Stimulated activated CD8-positive, alpha-beta memory T cell treated with anti-CD3 and anti-CD28 coated beads, Interleukin-2, amount 100 ng/mL, for 1 hour (primary cell): ENCODE measurements at places on chromosomes 4 and X.

DNA sequence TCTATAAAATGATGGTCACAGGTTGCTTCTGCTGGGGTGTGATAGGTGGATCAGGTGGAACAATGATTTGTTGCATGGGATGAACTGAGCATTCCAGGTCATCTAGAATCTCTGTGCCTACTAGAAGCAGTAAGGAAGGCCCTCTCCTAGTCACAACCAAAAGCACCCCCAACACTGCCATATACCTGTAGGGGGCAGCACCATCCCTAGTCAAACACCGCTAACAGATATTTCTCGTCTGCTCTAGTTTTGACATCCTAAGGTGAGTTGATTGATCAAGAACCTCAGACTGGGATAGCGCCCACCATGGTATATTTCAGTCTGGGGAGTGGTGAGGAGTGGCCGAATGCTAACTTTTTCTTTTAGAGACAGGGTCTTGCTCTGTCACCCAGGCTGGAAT, 160.2 kb downstream of the NHS start:
- DNase-seq, result no peak

- DNase-seq, result no peak
These were observed 421.9 kb upstream of the TENM3 start for GRCh38 chr4:181821039-181822004.

DNA sequence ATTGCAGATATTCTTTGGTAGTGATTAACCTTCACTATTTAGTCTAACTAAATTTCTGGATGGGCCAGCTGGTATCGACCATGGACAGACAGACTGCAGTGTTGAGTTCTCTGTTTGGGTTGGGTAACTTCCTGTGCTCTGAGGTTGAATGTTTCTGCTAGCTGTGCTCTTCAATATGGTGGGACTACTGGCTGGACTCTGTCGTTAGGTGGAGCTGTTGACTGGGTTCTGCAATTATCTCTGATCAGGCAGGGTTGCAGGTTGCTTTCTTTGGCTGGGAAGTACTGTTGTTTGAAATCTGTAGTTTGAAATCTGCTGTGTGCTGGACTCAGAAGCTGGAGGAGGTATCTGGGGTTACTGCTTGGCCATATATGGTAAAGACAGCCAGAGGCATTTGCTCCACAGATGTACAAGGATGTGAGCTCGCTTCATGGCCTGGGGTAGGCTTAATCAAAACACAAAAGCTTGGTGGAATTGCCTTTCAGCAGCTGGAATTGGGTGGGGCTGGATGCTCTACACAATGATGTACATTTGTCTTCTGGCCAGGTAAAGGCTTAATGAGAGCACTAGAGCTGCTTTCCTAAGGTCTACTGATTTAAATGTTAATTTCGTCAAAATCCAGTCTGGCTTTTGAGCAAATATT, 1472.0 kb downstream of the FAM133A start:
- DNase-seq, result no peak

DNA sequence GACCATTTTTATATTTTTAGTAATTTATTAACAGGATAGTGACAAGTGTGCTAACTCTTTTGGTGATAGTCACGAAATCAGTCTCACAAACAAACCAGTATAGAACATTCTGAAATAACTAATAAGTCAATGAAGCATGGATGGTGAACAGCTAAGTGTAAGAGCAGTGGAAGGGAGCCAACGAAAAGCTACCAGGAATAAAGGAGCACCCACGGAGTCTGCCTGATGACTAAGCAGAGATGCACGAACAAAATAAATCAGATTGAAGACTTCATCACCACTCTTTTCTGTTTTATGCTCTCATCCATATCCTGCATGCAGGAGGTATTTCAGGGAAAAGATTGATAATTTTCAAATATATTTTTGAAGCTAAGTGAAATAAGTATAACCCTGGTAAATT, 891.1 kb upstream of the HS3ST1 start:
- no peak for DNase-seq

- no peak for DNase-seq
These were observed 30.3 kb downstream of the RGS12 start for GRCh38 chr4:3323071-3323481.

- DNase-seq, result no peak
These were observed 300.9 kb upstream of the CPEB2 start for GRCh38 chr4:14701389-14701788.

DNA sequence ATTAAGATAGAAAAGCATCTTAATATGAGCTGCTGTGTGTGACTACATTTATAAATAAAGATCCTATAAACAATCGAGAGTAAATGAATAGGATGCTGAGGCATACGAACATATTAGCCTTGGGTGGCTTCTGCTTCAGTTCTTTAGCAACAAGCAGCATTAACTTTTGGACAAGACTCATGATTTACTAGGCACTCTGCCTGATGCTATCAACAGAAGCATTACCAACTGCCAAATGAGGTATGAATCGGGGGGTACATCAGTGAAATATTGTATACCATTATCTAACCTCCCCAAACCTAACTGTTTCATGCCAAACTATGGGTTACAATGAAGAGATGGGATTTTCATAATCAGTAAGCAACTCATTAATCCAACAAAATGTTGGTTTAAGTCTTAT, 113.1 kb downstream of the RAB28 start:
- no peak for DNase-seq

- DNase-seq, result no peak
These were observed 3.3 kb downstream of the NUDT9 start for GRCh38 chr4:87425711-87426110.

- DNase-seq, result no peak
These were observed 203.1 kb downstream of the BCOR start for GRCh38 chrX:39894683-39895082.

DNA sequence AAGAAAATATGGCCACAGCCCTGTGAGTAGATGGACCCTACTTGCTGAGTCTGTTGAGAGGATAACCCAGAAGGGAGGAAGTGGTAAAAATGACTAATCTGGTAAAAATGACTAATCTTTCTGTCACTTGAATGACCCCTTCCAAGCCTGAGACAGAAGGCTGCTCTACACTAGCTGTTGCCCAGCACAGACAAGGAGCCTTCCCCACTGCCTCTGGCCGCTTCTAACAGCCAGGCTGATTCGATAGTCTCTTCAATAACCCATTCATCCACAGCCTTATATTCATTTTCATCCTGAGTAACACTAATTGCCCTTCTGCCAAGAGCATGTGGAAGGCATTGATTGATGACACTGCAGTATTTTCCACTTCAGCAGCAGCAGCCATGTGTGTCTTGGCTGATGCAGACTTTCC, 18.4 kb downstream of the MAGEB17 start:
- DNase-seq, result no peak

DNA sequence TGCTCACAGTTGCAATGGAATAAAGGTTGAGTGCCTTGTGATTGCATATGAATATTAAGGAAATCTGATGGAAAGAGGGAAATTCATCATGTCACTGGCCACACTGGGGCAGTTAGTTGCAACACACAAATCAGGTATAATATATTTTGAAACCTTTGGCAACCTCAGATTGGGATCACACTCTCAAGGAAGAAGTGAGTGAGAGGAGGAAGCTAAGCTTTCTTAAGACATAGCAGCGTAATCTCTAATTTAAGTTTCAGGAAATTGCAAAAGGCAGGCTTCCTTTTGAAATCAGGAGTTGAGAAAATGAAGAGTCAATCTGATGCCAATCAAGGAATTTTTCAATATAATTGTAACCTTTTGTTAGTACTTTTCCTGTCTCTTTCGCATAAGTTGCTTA, 12.3 kb upstream of the CLTRN start:
- no peak for DNase-seq
